Caco-2 (cell line): ENCODE measurements at places on chromosomes 12 and 14. TPM values are rescaled to one million over a fixed set of nuclear protein-coding genes. Genes with fewer than 3 reads are reported as not detected.

The SLC5A8 gene
- total RNA-seq: not detected in 2 replicates

The MRPL52 gene
- 149 TPM in 2 replicates for total RNA-seq

DNA sequence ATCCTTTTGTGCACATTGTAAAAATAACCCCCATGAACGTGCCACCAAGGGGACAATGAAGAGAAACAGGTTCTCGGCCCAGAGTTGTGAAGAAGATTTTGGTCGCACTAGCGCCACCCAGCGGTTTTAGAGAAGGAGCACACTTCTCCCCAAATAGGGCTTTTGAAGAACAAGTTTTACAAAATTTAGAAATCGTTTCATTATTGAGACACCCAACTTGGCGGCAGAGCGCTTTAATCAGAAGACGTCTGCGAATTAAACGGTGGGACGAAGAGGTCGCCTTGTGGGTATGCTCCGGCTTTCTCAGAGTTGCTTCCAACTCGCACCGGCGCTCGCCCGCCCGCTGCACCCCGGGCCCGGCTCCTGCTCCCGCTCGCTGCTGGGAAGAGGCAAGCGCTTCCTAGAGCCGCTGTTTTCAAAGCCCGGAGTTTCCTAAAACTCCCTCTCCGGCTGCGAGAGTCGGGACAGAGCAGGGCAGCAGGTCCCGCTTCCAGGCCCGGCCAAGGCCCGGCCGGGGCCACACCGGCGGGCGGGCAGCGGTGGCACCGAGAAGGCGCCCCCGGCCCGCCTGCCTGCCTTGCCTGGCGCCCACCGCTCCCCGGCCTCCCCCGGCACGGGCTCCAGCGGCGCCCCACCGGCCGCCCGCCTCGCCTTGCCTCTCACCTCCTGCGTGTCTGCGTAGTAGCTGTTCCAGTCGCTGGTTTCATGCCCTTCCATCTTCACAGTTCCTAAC lies 645 bp downstream of the FOXA1 start:
- no peaks in the 10 kb centered on the region for H3K4me1 ChIP-seq
- H3K27ac ChIP-seq: peak overlapping the region; percentile 99
- peaks cover 13% of the 10 kb centered on the region for H3K36me3 ChIP-seq
- DNase-seq: peak; percentile 89
- no peaks in the 10 kb centered on the region for H3K27me3 ChIP-seq

DNA sequence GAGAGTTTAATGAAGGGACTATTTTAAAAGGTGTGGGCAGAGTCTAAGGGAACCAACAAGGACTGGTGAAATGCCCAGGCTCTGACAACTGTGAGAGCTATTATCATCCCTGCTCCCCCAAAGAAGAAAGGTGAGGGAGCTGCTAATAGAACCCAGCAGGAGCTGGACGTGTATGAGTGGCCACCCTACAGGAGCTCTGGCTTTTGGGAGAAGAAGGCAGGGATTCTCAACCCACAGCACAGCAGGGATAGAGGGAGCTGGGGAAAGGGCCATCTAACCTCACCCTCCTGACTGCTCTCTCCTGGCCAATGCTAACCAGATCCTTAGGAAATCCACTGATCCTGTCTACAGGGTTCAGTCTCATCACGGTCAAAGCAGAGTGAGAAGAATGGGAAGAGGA lies 57.1 kb downstream of the GRIN2B start:
- DNase-seq: no peak
- no peaks in the 10 kb centered on the region for H3K27me3 ChIP-seq
- H3K36me3 ChIP-seq: no peaks in the 10 kb centered on the region
- H3K4me1 ChIP-seq: 0 out of 2 replicates have a peak, but pooled peaks cover 3% of the 10 kb centered on the region
- H3K27ac ChIP-seq: no peak overlapping the region
- H3K4me3 ChIP-seq: no peak overlapping the region
